ENCODE measurements at places on chromosomes 7 and 10. TPM values are rescaled to one million over a fixed set of nuclear protein-coding genes. Genes with fewer than 3 reads are reported as not detected.

Gene GIMAP8
- total RNA-seq, result not detected

- no peaks in the 10 kb centered on the region for H3K36me3 ChIP-seq
- H3K4me3 ChIP-seq, result no peak overlapping the region
- peaks cover 66% of the 10 kb centered on the region for H3K4me1 ChIP-seq
- H3K27ac ChIP-seq, result no peak overlapping the region
- DNase-seq, result no peak
- no peaks in the 10 kb centered on the region for H3K27me3 ChIP-seq
These were observed 46.7 kb upstream of the CALD1 start for GRCh38 chr7:134732728-134733127.

- no peaks in the 10 kb centered on the region for H3K27me3 ChIP-seq
- H3K27ac ChIP-seq, result no peak overlapping the region
- no peaks in the 10 kb centered on the region for H3K36me3 ChIP-seq
- H3K4me1 ChIP-seq, result no peaks in the 10 kb centered on the region
- no peak for DNase-seq
These were observed 248.5 kb downstream of the BUB3 start for GRCh38 chr10:123402656-123403055.

DNA sequence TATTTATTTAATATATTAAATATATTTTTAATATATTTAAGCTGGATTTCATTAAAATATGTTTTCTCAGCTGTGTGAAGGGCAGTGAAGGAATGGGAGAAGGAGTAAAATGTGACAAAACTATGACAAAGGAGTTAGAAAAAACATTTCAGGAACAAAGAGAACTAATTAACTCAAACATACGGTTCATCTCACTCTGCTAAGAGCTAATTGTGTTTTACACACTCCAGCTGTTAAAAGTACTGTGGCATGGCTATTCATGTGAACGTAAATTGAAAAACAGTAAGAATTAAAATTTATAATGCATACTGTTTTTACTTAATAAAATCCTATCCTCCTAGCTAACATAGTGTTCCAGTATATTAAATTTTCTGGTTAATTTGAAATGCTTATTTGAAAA, 262.5 kb upstream of the GNAI1 start:
- no peaks in the 10 kb centered on the region for H3K36me3 ChIP-seq
- H3K27me3 ChIP-seq, result peaks cover 4% of the 10 kb centered on the region
- H3K27ac ChIP-seq, result no peak overlapping the region
- no peak for DNase-seq
- H3K4me3 ChIP-seq, result no peak overlapping the region

DNA sequence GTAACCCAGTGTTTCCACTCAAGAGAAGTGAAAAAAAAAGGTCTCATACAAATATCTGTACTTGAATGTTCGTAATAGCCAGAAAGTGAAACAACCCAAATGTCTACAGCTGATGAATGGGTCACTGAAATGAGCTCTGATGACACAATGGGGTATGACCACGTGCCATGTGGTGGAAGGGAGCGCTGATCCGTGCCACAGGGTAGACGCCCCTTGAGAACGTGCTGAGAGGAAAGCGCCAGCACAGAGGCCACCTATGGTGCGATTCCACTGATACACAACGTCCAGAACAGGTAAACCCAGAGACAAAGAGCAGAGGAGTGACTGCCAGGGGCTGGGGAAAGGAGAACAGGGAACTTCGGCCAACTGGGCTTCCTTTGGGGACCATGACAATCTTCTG, 50.3 kb downstream of the MAD1L1 start:
- H3K36me3 ChIP-seq, result peaks cover 13% of the 10 kb centered on the region
- H3K4me3 ChIP-seq, result no peak overlapping the region
- no peaks in the 10 kb centered on the region for H3K4me1 ChIP-seq
